ENCODE measurements at places on chromosomes 16 and 17.

- no peak for DNase-seq
These were observed 24.5 kb downstream of the PMP22 start for GRCh38 chr17:15240644-15241043.

DNA sequence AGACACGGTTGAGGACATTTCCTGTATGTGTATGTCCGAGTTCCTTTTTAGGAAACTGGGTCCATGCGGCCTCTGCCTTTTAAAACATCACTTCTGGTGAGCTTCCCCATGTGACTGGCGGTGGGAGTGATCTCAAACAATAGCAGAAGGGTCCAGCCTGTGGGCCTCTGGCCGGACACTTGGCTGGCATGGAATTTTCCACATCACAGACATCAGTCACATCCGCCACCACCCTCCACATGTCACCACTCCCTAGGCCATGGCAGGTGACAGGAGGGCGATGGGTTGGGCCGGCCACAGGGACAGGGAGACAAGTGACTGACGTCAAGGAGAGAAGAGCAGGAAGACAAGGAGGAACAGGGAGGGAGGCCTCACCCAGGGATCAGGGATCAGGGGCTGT, 83.7 kb downstream of the DNAH17 start:
- no peak for DNase-seq

- DNase-seq, result no peak
These were observed 4.0 kb downstream of the ALDH3A2 start for GRCh38 chr17:19652595-19652994.

DNA sequence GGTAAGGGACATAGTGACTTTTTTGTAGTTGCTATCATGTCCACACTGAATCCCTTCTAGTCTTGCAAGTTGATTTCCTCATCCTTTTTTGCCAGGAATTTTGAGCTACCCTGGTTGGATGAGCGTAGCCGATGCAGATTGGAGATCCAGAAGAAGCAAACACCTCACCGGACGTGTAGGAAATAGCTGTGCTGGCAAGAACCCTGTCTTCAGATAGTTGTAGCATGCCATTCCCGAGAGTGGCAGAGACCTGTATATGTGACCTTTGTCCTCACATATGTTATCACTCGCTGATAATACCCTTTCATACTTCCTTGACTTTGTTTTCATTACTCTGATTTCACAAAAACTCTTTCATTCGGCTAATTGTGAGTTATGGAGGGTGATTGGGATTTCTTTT, 6.2 kb upstream of the CASC3 start:
- no peak for DNase-seq

DNA sequence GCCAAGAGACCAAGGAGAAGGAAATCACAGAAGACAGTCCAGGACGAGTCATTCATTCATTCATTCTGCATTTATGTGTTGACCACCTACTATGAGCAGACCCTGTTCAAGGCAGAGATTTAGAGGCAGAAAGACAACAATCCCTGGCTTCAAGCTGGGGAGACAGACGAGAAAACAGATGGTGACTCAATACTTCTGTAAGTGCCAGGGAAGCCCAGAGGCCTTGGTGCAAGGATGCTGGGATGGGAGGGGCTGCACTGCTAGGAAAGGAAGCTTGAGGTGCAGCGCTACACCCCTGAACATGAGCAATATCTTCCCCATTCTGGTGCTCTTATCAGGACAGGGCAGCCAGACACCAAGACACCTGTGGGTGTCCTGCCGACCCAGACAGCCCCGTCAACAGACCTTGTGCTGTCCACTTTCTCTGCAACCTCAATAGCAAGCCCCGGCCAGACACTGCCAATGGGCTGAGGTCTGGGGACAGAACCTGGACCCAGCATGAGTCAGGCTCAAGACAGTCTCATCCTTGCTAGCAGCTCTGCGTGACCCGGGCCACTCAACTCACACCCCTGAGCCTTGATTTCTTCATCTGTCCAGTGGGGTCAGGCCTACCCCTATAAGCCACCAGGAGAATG, 163.5 kb downstream of the COPRS start:
- DNase-seq, result no peak

All from activated CD4-positive, alpha-beta memory T cell treated with anti-CD3 and anti-CD28 coated beads, Interleukin-2, amount 10 ng/mL, durations not matched to agents 7 days and 5 days (primary cell).